ENCODE measurements at places on chromosomes 7 and 10. TPM values are rescaled to one million over a fixed set of nuclear protein-coding genes. Genes with fewer than 3 reads are reported as not detected.

Gene BMI1
- total RNA-seq = 38.3 TPM

Gene NEUROD6
- total RNA-seq = not detected

Gene PSMC2
- 353 TPM for total RNA-seq

Gene ADAMTS14
- total RNA-seq = under 0.01 TPM

Gene IFIT1
- 7.5 TPM for total RNA-seq

Gene SEMA3E
- 1.1 TPM for total RNA-seq

Gene FRAT1
- 0.83 TPM for total RNA-seq

Gene ITGB8
- 10.8 TPM for total RNA-seq

Gene LIPN
- not detected for total RNA-seq

Gene GPR15LG
- not detected for total RNA-seq

DNA sequence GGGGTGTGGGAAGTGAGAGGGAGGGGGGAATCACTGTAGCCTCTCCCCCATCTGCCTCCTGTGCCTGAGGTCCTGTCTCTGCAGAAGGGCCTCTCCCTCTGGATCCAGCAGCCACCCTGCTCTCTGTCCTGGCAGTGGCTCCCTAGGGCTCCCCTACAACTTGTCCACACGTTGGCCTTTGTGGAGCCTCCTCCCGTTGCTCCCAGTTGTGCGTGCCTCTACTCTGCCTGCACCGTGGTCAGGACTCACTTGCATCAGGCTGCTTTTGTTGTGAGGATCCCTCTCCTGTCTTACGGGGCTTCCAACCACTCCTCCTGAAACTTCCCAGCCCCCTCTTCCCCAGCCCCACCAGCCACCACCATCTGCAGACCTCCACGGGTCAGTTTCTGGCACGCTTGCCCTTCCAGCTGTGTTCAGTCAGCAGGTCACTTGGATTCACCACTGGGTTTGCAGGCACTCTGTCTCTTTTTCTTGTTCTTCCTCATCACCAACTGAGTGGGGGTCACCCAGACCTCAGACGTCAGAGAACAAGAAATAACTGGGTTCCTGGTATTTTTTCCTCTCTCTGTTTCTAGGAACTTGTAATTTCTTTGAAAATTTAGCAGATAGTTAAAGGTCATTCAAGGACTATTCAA is 62.3 kb downstream of the RAMP3 start:
- peaks cover 26% of the 10 kb centered on the region for H3K27me3 ChIP-seq
- DNase-seq = no peak
- H3K4me3 ChIP-seq = no peak overlapping the region
- no peak overlapping the region for H3K27ac ChIP-seq
- no peaks in the 10 kb centered on the region for H3K36me3 ChIP-seq
- no peaks in the 10 kb centered on the region for H3K4me1 ChIP-seq

GRCh38 chr7:97016381-97017191 is 8.0 kb downstream of the DLX5 start:
- no peaks in the 10 kb centered on the region for H3K36me3 ChIP-seq
- DNase-seq = no peak
- no peak overlapping the region for H3K4me3 ChIP-seq
- H3K27ac ChIP-seq = no peak overlapping the region

- no peaks in the 10 kb centered on the region for H3K36me3 ChIP-seq
- no peak overlapping the region for H3K27ac ChIP-seq
- peak; percentile 92 for DNase-seq
Measured at GRCh38 chr7:93889261-93889660, 1.3 kb downstream of the TFPI2 start.

DNA sequence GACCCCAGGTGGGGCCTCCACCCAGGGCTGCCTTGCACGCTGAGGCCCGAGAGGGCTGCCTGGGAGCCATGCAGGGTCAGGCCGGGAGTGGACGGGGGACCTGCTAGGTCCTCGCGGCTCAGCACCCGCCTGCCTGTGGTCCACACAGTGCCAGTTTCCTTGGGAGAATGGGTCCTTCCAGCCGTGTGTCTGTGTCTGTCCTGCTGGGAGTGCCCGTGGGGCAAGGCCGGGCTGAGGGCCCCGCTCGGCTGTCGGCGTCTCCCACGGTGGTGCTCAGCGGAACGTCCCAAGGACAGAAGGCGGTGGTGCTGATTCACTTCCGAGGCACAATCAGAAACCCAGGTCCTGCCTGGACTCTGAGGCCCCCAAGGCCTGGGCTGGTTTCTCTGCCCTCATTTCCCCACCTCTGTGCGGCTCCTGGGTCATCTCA is 23.2 kb upstream of the GTPBP4 start:
- no peak for DNase-seq
- H3K4me3 ChIP-seq = no peak overlapping the region
- no peaks in the 10 kb centered on the region for H3K4me1 ChIP-seq
- H3K36me3 ChIP-seq = no peaks in the 10 kb centered on the region

DNA sequence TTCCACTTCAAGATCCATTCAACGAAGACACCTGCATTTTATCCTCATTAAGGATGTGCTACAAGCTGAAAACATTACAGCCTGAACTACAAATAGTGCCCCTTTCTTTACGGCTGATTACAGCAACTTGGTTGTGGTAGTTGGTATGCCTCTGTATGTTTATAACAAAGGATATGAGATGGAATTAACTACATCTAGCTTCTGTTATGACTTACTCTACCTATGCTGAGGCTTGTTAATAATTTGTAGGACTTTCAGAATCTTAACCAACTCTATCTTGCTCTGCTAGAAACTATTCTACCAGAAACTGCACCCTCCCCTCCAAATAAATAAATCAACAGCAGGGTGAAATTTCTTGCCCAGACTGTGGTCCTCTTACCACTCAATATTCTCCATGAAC is 448.1 kb downstream of the GRM8 start:
- no peak for DNase-seq
- H3K4me1 ChIP-seq = no peaks in the 10 kb centered on the region
- no peaks in the 10 kb centered on the region for H3K36me3 ChIP-seq
- H3K27ac ChIP-seq = no peak overlapping the region
- H3K4me3 ChIP-seq = no peak overlapping the region

DNA sequence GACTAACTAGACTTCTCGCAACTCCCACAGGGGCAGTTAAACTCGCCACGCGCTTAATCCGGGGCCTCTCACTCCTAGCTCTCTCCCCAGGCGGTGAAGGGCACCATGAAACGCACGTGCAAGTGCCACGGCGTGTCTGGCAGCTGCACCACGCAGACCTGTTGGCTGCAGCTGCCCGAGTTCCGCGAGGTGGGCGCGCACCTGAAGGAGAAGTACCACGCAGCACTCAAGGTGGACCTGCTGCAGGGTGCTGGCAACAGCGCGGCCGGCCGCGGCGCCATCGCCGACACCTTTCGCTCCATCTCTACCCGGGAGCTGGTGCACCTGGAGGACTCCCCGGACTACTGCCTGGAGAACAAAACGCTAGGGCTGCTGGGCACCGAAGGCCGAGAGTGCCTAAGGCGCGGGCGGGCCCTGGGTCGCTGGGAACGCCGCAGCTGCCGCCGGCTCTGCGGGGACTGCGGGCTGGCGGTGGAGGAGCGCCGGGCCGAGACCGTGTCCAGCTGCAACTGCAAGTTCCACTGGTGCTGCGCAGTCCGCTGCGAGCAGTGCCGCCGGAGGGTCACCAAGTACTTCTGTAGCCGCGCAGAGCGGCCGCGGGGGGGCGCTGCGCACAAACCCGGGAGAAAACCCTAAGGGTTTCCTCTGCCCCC is 19.5 kb downstream of the WNT8B start:
- H3K4me3 ChIP-seq = peak overlapping the region; percentile 38
- H3K4me1 ChIP-seq = peaks cover 4% of the 10 kb centered on the region
- H3K27ac ChIP-seq = no peak overlapping the region

DNA sequence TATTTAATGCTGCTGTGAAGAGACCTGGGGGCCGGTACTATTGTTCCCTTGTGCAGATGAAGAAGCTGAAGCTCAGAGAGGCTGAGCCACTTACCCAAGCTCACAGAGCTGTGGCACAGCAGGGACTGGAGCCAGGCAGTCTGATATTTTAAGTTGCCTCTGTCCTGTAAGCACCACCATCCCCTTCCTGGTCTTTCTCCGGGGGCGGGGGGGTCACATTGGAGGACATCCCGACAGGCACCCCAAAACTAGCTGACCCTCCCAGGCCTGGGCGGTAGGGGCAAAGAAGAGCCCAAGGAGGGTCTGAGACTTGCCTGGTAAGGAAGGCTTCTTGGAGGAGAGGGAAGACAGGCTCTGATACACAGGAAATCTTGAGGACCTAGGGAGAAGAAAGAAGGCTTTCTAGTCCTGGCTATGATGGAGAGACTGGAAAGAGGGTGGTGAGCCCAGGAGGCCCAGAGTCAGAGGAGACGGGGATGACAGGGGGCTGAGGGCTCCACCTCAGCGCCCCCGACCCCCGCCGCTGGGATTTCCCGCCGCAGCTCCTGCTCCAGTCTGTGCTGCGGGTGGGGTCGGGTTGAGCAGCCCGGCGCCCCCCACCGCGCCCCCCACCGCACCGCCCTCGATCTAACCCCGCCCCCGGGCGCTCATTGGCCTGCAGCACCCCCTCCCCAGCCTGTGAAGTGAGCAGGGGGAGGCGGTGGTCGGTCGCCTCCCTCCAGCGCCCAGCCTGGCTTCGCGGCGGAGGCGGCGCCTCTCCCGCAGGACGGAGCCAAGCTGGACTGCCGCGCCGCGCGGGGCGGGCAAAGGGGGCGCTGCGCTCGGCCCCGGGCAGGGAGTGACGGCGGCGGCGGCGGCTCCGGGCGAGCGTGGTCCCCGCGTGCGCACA is at the start of gene ADCYAP1R1:
TSS of gene ADCYAP1R1 (plus strand) at position 711 of the 889 bp plus-strand sequence. CDS start 10,957 bp downstream, outside the sequence.
- no peaks in the 10 kb centered on the region for H3K36me3 ChIP-seq
- H3K27me3 ChIP-seq = peaks cover 45% of the 10 kb centered on the region
- no peaks in the 10 kb centered on the region for H3K4me1 ChIP-seq
- no peak for DNase-seq
- H3K4me3 ChIP-seq = no peak within 1 kb of the TSS

- H3K36me3 ChIP-seq = peaks cover 33% of the 10 kb centered on the region
- no peaks in the 10 kb centered on the region for H3K4me1 ChIP-seq
- H3K4me3 ChIP-seq = no peak overlapping the region
Measured at GRCh38 chr10:12201543-12201942, 5.6 kb downstream of the CDC123 start.

DNA sequence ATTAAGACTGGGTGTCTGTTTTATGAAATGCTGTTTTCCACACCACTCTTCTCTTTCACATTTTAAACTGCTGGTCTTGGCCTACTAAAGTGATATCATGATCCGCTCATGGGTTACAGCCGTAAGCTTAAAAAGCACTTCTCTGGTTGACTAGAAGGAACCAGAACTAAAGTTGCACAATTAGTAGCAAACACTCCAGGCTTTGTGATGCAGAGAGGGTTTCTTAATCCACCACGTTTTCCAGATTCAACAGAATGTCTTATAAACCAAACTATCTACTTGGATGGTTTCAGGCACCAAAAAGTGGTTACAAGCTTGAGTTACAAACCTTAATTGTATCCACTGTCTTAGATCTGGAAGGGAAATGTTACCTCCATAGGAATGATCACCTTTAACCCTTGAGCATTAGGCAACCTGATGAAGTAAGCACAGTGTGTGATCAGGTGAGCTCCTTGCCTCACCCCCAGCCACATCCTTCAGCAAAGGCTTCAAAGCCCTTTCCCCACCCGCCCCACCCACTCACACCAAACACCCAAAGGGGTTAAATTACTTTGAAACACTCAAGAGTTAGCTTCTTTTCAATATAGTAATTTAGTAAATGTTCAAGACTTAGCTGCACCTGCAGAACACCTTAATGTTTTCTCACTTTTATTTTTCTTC is 3.5 kb downstream of the ELMO1 start:
- H3K4me3 ChIP-seq = no peak overlapping the region
- no peaks in the 10 kb centered on the region for H3K4me1 ChIP-seq
- H3K27me3 ChIP-seq = peaks cover 4% of the 10 kb centered on the region

GRCh38 chr10:101827919-101828600 is 9.8 kb upstream of the OGA start:
- H3K36me3 ChIP-seq = no peaks in the 10 kb centered on the region
- no peak for DNase-seq
- no peak overlapping the region for H3K4me3 ChIP-seq
- H3K4me1 ChIP-seq = peaks cover 6% of the 10 kb centered on the region
- no peak overlapping the region for H3K27ac ChIP-seq
- no peaks in the 10 kb centered on the region for H3K27me3 ChIP-seq

- peak; percentile 7 for DNase-seq
- H3K4me1 ChIP-seq = peaks cover 36% of the 10 kb centered on the region
- no peaks in the 10 kb centered on the region for H3K36me3 ChIP-seq
- no peak overlapping the region for H3K27ac ChIP-seq
- no peak overlapping the region for H3K4me3 ChIP-seq
Measured at GRCh38 chr7:151429560-151430331, 10.2 kb downstream of the CRYGN start.

DNA sequence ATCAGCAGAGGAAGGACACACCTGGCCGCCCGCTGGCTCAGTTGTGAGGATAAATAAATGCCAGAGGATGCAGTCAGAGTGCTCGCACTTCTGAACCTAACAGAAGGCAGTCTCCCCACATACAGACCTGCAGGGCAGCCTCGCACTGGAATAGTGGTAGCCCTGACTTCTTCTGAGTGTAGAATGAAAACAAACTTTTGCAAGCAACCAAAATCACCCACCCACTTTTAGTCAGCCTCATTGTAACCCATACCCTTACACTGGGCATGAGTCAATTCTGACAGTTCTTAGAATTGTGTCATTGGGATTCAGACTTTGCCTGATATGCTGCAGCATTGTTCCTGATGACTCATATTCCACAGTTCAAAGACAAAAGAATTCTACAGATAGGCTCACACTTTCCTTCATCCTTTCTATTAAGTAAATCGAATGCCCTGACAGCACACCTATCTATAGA is 167.0 kb upstream of the CDK1 start:
- H3K4me3 ChIP-seq = no peak overlapping the region
- peak; percentile 71 for DNase-seq
- no peak overlapping the region for H3K27ac ChIP-seq
- no peaks in the 10 kb centered on the region for H3K36me3 ChIP-seq
- peaks cover 2% of the 10 kb centered on the region for H3K27me3 ChIP-seq
- no peaks in the 10 kb centered on the region for H3K4me1 ChIP-seq

- H3K4me1 ChIP-seq = peaks cover 2% of the 10 kb centered on the region
- no peak for DNase-seq
- H3K27me3 ChIP-seq = no peaks in the 10 kb centered on the region
- 0 out of 2 replicates have a peak, but pooled peaks cover 3% of the 10 kb centered on the region for H3K36me3 ChIP-seq
Measured at GRCh38 chr7:101848208-101848951, 31.0 kb downstream of the CUX1 start.

DNA sequence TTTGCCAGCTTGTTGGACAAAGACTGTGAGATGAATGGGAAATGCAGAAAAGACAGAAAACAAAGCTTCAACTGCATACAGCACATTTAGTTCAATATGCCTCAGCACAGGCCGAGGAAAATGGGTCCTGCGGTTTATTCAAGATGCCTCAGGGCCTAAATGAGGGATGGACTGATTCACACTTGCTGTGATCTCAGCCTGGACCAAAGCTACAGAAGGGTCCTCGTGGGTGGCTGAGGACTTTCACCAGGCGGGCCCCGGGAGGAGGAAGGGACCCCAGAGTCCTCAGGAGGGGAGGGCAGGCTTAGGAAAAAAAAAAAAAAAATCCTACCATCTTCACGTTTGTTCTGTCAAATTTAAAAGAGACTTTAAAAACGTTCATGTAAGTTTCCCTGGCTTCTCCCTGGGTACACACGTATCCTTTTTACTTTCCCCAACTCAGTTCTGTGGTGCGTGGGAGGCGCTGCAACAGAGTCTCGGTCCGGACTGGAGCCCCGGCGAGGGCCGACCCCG is 624 bp upstream of the ZNF783 start:
- H3K27me3 ChIP-seq = no peaks in the 10 kb centered on the region
- peaks cover 7% of the 10 kb centered on the region for H3K4me1 ChIP-seq
- H3K4me3 ChIP-seq = peak overlapping the region; percentile 61

Data from IMR-90 (cell line).